ENCODE measurements at places on chromosomes 1 and 21. TPM values are rescaled to one million over a fixed set of nuclear protein-coding genes. Genes with fewer than 3 reads are reported as not detected.

ACBD3 gene
- total RNA-seq, result 36.4 TPM

NPPB gene
- total RNA-seq, result not detected

IVL gene
- not detected for total RNA-seq

RCAN3 gene
- total RNA-seq, result 2.7 TPM

ASCL5 gene
- not detected for total RNA-seq

ABCA4 gene
- 4.9 TPM for total RNA-seq

KCNA3 gene
- not detected for total RNA-seq

RPTN gene
- not detected for total RNA-seq
